ENCODE measurements at places on chromosomes 12 and 14.

GRCh38 chr14:106487600-106487999, 961.2 kb downstream of the TMEM121 start:
- DNase-seq, result no peak

DNA sequence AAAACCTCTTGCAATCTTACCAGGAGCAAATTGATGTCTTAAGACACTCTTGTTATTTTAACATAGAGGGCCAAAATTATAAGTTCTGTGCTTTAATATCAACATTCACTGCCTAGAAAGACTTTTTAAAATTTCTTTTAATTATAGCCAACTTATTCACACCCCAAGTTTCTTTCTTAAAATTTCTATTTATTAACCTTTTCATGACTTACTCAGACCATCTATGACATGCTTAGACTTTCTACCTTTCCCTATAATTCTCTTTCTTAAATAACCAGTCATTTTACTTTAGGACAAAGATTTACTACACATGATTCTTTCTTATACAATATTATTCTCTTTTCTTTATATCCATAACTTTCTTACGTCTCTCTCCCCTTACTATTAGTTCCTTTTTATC, 220.4 kb downstream of the NUBPL start:
- no peak for DNase-seq

- DNase-seq, result no peak
These were observed 258.7 kb upstream of the BTG1 start for GRCh38 chr12:92404259-92404894.

DNA sequence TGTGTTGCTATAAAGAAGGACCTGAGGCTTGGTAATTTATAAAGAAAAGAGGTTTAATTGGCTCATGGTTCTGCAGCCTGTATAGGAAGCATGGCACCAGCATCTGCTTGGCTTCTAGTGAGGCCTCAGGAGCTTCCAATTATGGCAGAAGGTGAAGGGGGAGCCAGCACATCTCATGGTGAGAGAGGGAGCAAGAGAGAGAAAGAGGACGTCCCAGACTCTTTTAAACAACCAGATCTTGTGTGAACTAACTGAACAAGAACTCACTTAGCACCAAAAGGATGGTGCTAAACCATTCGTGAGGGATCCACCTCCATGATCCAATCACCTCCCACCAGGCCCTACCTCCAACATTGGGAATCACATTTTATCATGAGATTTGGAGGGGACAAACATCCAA, 6.1 kb upstream of the SNAPC1 start:
- DNase-seq, result no peak

DNA sequence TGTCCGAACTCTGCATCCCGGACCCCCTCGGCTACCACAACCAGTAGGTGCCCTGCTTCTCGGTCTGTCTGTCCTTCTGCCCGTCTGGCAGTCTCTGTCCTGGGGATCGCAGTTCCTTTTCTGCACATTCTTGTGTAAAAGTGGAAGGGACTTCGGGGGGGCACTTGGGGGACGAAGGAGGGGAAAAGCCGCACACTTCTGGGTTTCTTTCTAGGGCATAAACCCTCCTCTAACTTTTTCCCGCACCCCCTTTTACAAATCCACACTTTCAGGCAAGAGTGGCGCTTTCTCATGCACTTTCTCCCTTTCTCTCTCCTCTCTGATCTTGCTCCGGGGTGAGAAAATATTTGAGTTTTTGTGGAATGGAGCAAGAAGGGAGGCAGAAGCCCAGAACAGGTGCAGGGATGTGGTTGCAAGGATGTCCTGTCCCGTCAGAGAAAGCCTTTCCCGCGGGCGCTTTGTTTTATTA, 506 bp downstream of the ESRRB start:
- DNase-seq, result no peak

DNA sequence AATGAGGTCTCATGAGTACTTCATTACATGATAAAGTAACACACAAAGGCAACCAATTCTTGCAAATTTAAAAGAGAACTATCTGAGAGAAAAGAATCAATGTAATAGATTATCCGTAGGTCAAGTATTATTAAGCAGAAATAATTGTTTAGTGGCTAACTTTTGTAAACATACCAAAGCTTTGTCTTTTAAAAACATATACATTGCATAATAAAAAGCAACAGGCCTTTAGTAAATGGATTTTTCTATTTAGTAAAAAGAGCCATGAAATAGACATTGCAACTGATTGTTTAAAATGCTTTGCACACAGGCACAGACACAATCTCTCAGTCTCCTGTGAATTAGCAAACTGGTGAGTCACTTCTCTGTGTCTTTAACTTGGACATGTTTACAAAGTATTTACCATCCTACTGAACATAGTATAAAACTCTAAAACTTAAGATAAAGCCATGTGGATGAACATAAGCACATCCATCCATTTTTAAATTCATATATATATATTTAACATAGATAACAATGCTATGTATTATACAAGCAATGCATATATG, 518.7 kb upstream of the MGAT4C start:
- DNase-seq, result peak; percentile 1

DNA sequence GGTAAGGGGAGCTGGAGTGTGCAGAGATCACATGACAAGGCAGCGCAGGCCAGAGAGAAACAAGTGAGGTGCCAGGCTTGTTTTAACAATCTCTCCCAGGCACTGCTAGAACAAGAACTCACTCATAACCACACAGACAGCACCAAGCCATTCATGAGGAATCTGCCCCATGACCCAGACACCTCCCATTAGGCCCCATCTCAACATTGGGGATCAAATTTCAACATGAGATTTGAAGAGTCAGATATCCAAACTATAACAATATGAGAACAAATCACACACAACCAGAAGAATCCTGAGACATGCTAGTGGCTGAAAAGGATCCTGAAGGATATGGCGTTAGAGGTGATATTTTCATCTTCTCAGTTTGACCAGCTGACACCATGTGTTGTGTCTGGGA, 21.9 kb downstream of the OR6J1 start:
- DNase-seq, result peak; percentile 54

DNA sequence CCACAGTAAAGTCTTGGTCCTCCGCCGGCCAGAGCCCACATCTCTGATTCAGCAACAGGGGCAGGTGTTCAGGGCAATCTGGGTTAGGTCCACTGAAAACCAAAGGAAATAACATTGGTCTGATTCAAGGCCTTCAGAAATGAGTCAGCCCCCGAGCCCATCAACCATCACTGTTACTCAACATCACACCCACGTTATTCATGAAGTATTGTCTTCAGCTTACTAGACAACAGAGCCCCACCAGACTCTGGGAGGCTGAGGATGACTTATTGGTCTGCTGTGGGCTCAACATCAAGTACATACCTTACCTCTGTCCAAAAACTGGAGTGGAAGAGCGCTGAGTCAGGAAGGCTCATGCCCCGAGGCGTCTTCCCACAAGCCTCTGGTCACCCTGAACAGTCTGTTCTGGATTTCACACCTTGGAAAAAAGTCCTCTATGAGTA, 97.5 kb downstream of the ZFP36L1 start:
- peak; percentile 96 for DNase-seq

GRCh38 chr14:66420251-66421006, 65.7 kb upstream of the CCDC196 start:
- no peak for DNase-seq

DNA sequence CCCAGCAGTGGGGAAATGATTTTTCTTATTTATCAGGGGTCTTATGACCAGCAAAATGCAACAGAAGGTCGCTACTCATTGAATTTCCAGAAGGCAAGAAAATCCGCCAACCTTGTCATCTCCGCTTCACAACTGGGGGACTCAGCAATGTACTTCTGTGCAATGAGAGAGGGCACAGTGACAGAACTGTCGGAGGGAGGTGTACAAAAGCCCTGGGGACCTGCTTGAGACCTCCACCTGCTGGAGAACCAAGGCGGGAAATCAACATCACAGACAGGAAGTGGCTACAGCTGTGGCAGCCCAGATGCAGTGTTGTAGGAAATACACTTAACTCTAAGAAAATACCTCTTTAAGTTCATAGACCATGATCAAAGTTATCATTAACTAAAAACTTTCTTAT, 250.9 kb upstream of the OR4E1 start:
- DNase-seq, result no peak

GRCh38 chr12:22899184-22899583, 274.2 kb downstream of the ETNK1 start:
- DNase-seq, result no peak

DNA sequence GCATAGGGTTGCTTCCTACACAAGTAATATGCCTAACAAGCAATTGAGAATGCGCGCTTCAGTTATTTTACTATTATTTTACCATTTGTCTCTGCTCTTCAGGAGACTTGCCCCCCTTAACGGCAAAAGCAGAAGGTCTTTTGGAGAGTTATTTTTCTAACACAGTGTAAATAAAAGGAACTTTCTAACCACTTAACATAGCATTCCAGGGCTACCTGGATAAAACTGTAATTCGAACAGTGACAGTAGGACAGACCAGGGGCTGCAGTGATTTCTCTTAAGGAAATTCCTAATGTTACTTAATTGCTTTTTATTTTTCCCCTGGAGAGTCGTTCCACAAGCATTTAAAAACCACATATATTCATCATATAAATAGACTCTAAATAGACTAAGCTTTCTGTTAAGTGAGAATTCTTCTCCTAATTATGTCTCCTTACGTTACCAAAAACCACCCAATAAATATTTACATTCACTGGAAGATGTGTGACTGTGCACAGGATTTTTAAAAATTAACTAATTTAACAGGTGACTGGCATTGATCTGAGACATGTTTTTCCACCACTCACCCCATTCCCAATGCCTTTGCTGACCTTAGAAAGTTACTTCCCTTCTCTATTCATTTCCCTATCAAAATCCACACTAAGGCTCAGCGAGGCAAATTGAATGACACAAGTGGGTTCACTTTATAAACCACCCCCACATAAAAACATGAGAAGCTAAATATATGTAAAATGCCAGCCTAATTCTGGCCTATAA, 72.4 kb downstream of the RNF34 start:
- no peak for DNase-seq

- DNase-seq, result no peak
These were observed 48.3 kb downstream of the METTL25 start for GRCh38 chr12:82406651-82407050.

DNA sequence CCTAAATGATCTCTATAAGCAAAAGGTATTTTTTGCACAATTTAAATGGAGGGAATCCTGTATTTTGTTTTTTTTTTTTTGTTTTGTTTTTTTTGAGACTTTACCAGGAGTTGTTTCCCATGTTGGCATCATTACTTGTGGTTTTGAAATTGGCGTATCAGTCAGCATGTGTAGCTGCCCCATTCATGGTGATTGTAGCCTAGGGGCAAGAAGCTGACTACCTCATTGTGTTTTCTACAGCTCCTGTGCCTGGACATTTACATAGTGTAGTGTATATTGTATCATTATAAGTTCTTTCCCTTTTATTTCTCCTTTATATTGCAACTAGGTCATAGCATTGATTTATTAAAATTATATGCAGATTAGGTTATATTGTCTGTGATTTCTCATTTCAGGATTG, 24.5 kb downstream of the SAMD4A start:
- DNase-seq, result peak; percentile 53

DNA sequence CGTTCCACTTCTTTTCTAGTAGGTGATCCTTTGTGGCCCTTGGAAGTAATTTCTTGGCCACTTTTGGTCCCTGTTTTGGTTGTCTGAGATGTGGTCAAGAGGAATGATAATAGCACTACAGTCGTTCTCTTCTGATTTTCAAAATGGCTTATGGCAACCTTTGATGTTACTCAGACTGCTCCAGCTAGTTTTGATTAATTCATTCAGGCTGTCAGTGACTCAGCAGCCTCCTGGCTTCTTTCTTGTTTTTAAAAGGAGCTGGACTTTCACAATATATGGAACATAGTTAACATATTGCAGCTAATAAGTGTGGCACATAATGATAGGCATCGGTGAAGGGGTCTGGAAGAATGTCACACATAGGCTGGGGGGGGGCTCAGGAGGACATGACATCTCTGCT, 47.3 kb downstream of the WDR20 start:
- peak; percentile 84 for DNase-seq

DNA sequence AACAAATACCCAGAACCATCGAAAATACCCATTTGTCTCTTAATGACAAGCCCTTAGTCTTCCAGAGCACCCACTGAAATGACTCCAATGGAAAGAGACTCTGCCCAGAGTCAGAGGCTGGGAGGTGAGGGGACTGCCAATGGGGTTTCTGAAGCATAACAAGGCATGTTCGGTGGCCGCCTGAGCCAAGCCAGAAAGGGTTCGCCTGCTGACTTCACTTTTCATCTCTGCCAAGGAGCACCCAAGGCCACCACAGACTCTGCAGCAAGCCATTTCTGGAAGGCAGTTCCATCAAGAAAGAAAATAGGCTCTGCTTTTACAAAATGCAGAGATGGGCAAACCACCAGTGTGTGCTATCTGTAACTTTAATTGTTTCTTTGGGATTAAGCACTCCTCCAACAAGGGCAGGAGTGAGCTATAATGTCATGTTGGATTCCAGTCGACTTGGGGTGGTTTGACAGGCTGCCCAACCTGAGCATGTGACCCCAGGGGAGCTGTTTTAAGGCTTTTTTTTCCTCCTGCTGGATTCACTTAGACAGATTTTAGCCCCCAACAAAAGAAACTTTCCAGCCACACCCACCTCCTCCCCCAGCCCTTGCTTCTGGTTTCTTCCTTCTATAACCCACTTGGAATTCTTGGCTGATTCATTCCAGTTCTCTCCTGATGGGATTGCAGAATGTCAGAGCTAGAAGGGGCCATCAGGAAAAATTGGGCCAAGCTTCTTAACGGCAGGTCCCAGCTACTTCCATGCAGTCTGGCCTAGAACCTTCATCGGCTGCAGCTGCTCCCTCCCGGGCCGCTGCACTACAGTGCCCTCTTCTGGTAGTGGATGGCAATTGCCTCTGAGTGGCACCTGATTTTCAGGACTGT, 24.1 kb downstream of the CKAP4 start:
- peak; percentile 40 for DNase-seq

DNA sequence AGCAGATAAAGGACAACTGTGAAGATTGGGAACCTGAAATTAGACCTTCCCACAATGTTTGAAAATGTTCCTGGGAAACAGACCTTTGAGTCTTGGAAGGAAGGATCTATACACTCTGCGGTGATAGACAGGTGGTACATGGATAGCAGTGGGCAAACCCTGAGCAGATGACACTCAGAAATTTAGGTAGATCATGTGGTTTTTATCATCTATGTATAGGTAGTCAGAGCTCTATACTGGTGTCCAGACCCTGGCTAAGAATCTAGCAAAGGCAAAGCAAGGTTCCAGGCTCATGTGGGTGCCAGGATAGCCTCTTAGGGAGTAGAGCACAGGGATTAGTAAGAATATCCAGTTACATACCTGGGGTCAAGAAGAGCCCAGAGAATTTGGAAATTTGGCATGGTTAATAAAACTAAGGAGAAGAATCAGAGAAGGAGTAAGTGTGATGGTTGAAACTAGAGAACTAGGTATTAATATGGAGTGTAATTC, 331.2 kb upstream of the FBXO33 start:
- DNase-seq, result no peak

DNA sequence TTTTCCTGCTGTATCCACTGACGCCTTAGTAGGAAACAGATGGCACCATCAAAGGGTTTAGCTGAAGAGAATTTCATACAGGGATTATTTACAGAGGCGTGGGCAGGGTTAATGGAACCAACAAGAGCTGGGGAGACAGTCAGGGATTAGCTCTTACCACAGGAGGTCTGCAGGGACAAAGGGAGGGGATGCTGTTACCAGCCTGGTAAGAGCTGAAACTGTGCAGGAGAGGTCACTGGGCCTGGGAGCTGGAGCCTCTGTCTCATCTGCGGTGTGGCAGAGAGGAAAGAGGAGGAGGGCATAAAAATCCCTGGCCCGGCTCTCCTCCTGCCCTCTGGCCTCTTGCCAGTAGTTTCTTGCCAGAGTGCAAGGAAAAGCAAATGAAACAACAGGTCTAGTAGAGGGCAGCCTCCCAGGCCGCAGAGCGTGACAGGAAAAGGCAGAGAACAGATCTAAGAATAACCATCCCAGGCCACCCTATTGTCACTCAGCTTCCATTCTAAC, 18.9 kb upstream of the POC1B start:
- DNase-seq, result peak; percentile 76

- DNase-seq, result no peak
These were observed 83.4 kb downstream of the GAS2L3 start for GRCh38 chr12:100656856-100657255.

Measured in fibroblast of gingiva (primary cell).